Osteocyte (in vitro differentiated cells): ENCODE measurements at places on chromosomes 16 and 17. TPM values are rescaled to one million over a fixed set of nuclear protein-coding genes. Genes with fewer than 3 reads are reported as not detected.

DNA sequence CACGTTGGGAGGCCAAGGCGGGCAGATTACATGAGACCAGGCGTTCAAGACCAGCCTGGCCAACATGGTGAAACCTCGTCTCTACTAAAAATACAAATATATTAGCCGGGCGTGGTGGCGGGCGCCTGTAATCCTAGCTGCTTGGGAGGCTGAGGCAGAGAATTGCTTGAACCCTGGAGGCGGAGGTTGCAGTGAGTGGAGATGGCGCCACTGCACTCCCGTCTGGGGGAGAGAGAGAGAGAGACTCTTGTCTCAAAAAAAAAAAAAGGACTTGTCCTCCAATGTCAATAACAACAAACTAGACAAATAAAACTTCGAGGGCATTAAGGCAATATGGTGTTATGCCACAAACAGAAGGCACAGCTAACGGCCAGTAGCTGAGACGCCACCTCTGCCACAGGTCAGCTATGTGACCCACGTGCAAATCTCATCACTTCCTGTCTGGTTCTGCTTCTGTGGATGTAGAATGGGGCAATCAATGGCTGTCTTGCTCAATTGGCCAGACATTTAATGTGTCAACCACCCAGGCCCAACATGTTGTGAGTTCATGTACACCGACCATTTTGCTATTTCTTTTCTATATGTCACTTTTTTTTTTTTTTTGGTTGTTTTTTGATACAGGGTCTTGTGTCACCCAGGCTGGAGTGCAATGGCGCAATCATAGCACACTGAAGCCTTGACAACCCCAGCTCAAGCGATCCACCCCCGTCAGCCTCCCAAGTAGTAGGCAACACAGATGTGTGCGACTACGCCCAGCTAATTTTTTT is 834 bp upstream of the TXNDC11 start:
- no peak for DNase-seq

GRCh38 chr16:66409156-66409555 is 17.9 kb upstream of the BEAN1 start:
- no peak for DNase-seq

DNA sequence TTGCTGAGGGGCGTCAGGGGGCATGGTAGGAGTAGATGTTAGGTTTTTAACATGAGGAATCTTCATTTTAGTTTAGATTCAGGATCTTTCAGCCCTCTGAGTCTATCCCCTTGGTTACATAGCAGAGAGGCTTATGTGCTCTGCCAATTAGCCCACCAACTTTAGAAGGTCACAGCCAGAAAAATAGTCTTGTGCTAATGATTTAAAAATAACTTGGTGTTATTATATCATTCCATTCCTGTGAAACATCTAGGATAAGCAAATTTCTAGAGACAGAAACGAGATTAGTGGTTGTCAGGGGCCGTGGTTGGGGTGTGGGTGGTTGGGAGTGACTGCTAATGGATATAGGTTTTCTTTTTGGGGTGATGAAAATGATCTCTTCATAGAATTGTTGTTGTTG is 183.7 kb downstream of the SNX29 start:
- DNase-seq = no peak

- DNase-seq = no peak
Measured at GRCh38 chr17:81049973-81050551, 15.1 kb downstream of the BAIAP2 start.

DNA sequence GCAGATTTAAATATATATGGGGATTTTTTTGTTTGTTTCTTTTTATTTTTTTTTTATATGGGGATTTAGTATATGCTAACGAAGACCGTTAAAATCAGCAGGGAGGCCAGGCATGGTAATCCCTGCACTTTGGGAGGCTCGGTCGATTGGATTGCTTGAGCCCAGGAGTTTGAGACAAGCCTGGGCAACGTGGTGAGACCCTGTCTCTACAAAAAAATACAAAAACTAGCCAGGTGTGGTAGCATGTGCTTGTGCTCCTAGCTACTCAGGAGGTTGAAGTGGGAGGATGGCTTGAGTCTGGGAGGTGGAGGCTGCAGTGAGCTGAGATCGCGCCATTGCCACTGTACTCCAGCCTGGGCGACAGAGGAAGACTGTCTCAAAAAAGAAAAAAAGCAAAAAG is 22.3 kb upstream of the MEIOC start:
- DNase-seq = no peak

DNA sequence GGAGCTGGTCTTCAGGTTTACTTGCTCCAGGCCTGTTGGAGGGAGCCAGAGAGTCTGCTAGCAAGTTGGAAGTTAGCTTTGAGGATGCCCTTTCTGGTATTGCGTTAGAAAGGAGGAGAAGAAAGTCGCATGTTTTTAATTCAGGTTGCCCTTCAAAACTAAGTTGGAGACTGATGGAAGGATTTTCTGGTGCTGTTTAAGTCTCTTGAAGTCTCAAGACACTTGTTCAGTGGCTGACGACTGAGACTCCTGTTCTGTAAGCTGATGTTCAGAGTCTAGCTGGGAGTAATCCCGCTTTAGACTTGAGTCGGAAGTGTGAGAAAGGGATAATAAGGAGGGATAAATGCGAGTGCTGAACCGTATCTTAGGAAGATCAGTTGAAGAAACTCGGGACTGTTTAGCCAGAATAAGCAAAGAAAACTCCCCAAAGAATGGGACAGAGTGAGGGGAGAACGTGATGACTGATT is 740 bp downstream of the AATF start:
- DNase-seq = no peak

DNA sequence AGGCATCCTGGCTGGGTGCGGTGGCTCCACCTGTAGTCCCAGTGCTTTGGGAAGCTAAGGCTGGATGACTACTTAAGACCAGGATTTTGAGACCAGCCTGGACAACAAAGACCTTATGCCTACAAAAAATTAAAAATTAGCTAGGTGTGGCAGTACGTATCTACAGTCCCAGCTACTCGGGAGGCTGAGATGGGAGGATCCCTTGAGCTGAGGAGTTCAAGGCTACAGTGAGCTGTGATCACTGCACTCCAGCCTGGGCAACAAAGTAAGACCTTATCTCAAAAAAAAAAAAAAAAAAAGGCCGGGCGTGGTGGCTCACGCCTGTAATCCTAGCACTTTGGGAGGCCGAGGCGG is 6.1 kb downstream of the MVP start:
- no peak for DNase-seq

- DNase-seq = no peak
Measured at GRCh38 chr17:61247439-61247838, 152.2 kb upstream of the TBX2 start.

DNA sequence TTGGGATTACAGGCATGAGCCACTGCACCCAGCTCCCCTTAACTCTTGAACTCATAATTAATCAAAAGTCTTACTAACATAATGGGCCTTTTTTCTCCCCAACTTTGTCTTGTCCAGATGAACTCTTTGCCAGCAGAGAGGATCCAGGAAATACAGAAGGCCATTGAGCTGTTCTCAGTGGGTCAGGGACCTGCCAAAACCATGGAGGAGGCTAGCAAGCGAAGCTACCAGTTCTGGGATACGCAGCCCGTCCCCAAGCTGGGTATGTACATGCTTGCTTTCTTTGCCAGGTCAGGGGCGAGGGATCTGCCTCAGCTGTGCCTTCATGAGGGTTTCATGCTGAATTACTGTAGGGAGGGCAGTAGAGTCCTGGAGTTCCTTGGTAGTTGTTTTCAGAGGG is 25.3 kb downstream of the NMT1 start:
- no peak for DNase-seq

The RASL10B gene
- 15.6 and 16.2 TPM in 2 replicates for total RNA-seq

DNA sequence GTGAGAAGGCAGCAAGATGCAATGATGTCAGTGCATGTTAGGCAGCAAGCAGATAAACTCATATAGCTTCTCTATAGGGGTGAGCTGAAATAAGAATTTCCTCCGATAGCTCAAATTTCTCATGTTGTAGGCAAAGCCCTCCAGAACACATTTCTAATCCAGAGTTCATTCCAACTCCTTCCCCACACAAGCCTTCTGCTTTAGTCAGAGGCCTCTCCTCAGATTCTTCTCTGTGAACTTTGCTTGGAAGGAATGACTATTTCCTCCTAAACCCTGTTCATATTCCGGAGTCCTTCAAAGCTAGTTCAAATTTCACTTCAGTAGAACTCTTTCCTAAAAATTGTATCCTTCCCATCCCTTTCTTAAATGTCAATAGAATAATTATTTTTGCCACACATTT is 144.8 kb downstream of the KCNJ2 start:
- no peak for DNase-seq

The CTRB2 gene
- total RNA-seq = not detected in 2 replicates

GRCh38 chr17:28897769-28898526 is 415 bp upstream of the FLOT2 start:
- DNase-seq = no peak

The CD300A gene
- total RNA-seq = not detected in 2 replicates

GRCh38 chr16:81515281-81515680 is 70.7 kb downstream of the CMIP start:
- no peak for DNase-seq

DNA sequence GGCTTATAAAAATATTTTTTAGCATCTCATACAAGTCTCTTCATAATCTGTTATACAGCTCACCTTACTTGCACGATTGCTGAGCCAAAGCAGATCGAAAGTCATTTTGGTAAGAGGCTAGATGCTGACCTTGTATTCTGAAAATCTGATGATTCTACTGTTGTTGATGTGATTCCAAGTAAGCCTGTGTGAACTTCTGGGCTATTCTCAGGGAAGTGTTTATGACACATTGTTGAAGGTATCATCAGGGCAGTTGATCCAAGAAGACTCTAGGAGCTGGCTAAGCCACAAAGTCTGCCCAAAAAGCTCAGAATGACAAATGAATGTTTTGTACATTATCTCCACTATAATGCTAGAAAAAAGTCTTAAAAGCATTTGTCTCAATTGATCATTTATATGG is 16.0 kb downstream of the OMG start:
- DNase-seq = no peak

DNA sequence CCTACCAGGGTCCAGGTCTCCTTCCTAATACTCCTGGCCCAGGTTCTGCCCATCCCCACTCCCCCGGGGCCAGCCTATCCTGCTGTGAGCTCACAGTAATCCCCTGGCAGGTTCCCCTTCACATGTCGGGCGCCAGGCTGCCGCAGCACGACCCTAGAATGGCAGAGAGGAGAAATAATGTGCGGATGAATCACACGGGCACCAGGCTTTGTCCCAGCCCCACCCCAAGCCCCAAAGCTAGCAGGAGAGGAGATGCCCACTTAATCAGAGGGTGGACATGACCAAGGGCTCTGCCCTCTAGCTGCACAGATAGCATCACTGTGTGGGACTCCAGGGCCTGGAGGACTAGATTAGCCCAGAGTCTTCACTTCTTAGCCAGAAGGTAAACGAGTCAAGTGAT is 39.5 kb downstream of the ST3GAL2 start:
- DNase-seq = no peak

The CFAP97D1 gene
- total RNA-seq = not detected in 2 replicates

DNA sequence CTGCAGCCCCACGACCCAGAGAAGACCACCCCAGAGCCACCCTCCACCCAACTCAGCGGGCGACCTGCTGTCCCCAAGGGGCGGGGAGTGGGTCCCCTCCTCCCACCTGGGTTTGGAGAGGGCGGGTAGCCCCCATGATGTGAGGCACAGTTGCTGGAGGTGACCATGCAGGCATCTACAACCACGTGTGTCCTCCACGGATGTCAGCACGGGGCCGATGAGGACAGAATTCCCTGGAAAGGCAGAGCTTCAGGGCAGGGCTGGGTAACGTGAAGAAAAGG is 7.1 kb downstream of the UTS2R start:
- no peak for DNase-seq

DNA sequence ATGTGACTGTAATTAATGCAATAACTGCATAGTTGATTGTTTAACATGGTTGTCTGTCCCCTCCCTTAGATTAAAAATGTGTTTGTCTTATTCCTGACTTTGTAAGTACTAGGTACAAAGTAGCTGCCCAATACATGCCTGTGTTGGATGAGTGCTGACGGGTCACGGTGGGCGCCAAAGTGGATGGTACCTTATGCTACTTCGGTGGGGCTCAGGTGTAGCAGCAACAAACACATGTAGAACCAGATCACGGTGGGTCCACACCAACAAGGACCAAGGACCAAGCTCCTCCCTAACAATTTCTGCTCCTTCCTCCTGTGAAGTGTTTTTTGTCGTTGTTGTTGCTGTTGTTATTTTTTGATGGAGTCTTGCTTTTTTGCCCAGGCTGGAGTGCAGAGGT is 46.4 kb upstream of the ZFHX3 start:
- DNase-seq = no peak

The WNT3 gene
- total RNA-seq = 2.0 and 2.4 TPM in 2 replicates

The TM4SF5 gene
- total RNA-seq = not detected in 2 replicates

DNA sequence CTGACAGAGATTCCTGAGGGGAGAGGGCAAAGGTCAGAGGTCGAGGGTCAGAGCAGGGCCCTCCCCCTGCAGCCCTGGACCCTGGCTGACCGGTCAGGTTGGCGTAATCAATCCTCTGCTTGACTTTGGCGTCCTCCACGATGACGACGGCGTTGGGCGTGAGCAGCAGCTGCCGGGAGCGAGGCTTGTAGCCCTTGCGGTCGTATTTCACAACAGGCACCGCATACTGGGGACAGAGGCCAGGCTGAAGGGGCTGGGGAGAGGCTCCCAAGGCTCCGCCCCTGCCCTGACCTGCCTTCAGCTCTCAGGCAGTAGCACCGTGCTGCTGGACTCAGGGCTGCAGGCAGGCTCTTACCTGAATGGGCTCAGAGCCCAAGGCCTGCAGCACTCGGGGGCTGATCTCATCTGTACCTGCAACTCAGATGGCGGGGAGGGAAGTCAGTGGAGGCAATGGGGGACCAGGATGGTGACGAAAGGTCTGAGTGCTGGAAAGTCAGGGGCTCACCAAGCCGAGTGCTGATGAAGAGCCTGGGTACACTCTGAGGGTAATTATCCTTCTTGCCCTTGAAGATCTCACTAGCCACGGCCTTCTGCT is 12.0 kb upstream of the CRK start:
- no peak for DNase-seq

DNA sequence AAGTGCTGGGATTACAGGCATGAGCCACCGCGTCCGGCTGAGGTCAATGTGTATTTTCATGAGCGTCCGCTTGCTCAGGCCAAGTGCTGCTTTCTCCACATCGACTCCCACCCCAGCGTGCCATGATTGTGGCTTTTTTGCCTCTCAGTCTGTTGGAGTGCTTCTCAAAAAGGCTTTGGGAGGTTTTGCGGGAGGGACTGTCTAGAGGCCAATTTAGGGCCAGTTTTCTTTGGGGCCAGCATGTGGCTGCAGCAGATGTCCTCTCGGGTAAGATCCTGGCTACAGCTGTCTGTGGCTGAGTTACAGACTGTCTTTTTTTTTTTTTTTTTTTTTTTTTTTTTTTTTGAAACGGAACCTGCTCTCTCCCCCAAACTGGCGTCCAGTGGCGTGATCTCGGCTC is 6.5 kb downstream of the C16orf90 start:
- DNase-seq = no peak

The KRT40 gene
- total RNA-seq = not detected in 2 replicates

The HSPB9 gene
- total RNA-seq = not detected in 2 replicates

The WNT9B gene
- not detected in 2 replicates for total RNA-seq

- DNase-seq = no peak
Measured at GRCh38 chr16:15846510-15846909, 10.3 kb downstream of the MYH11 start.

- no peak for DNase-seq
Measured at GRCh38 chr17:21061158-21061835, 18.5 kb upstream of the USP22 start.
